NCI-H345 (cell line): ENCODE measurements at places on chromosomes 4 and X.

DNA sequence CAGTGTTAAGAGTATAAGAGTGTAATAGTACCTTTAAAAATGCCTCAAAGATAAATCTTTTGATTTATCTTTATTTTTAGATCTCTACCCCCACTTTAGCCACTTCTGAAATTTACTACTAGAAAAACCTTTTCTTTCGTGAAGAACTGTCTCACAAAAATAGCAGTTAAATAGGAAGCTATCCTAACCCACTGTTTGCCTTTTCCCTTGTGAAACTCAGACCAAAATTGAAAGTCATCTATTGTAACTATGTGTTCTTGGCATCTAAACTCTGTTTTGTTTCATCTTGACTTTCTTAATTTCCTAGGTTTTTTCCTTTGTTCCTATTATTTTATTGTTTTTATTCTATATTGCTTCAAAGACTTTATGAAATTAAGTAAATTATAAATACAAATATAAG, 7.8 kb upstream of the TMEM144 start:
- DNase-seq, result no peak

DNA sequence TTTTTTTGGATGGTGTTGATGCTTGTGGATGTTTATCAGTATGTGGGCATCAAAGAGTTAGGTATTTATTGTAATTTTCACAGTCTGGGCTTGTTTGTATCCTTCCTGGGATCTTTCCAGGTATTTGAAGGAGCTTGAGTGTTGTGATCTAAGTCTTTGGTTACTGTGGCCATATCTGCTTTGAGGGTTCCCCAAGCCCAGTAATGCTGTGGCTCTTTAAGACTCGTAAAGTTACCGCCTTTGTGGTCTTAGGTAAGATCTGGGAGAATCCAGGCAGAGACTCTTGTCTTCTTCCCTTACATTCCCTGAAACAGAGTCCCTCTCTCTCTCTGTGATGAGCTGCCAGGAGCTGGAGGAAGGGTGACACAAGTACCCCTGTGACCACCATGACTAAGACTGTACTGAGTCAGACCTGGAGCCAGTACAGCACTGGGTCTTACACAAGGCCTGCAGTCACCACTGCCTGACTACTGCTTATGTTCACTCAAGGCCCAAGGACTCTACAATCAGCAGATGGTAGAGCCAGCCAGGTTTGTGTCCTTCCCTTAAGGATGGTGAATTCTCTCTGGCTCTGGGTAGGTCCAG, 62.2 kb downstream of the FMR1NB start:
- no peak for DNase-seq

DNA sequence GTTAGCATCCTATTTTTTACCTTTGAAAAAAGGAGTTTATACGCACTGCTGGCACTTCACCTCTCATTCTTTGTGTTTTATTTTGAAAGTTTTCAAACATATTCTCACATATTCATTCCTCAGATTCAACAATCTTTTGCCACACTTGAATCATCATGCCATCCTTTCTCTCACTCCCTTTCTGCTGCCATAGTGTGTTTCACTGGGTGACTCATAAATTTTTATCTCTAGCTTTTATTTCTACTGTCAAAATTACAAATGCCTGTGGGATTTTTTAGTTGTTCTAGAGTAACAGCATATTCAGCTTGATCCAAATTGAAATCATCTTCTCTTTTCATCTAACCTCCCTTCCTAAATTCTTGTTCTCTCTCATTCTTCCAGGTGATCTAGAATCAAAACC, 28.0 kb downstream of the MFSD8 start:
- DNase-seq, result no peak

- DNase-seq, result no peak
Observed at GRCh38 chrX:65608026-65608425, 59.4 kb upstream of the MSN start.

DNA sequence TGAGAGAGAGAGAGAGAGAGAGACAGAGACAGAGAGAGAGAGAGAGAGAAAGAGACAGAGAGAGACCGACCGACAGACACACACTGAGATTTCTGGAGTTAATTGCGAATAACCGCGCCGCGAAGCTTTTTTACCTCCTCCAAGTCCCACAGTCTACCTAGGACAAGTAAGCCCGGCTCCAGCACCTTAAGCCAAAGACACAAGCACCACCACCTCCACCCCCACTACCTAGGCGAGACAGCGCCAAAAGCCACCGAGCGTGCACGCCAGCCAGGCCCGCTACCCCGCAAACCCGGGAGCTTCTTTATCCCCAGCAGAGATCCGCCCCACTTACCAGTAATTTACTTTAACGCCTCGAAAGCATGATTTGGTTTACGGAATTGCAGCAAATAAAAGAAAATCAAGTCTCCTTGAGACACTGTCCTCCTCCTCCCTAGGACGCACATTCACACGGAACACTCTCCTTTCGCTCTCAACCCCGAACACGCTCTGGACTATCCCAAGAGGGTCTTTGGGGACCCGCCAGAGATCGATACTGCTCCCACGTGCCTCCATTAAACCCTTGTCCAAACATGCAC, 649.6 kb upstream of the DIPK2B start:
- no peak for DNase-seq

DNA sequence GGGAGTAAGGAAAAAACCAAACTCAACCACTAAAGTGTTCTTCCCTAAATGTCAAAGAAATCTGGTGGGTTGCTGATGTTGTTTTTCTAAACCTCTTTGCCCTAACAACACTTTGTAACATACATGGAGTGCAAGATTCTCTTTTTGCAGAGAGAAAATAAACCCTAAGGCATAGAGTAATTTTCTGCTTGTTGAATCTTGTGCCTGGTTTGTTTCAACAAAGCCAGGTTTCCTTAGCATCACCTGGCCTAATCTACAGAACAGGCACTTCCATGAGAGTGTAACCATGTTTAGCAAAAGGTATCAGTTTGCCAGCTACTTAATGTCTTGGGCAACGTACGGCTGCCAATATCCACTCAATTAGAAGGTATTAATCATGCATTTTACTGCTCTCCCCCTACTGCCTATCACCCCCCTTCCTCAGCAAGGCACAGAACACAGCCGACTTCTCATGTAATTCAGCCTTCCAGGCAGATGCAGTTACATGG, 219.2 kb downstream of the MAML3 start:
- DNase-seq, result peak; percentile 29

- no peak for DNase-seq
Observed at GRCh38 chr4:147823130-147823529, 91.2 kb downstream of the ARHGAP10 start.

DNA sequence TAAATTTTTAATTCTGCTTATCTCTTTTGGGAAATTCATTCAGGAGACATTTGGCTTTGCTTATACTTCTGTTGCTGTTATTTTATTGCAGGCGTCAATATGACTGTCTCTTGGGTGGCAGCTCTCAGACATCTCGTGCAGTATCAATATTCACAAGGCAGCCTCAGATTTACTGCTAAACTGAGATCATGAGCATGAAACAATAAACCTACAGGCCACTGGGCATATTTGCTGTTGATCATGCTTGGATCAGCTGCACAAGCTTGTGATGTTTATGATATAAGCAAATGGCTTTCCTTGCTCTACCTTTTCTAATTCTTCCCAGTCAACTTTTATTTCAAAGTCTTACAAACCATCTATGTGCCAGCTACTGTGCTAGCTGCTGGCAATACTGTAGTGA, 39.2 kb downstream of the TSPAN5 start:
- no peak for DNase-seq

DNA sequence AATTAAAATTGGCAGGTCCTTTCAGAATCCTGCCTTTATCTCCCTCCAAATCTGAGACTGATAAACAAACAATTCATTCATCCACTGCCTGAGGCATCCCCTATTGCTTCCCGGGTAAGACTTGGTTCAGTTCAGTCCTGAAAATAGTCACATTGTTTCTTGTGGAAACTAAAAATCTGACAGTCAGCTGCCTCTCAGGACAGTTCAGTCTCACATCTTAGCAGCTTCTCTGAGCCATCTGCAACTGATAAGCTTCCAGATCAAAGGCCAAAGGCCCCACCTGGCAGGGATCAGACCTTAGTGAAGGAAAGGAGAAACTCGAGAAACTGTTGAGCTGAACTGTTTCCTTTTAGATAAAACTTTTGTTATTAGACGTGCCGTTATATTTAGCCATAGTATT, 264.5 kb downstream of the IL15 start:
- no peak for DNase-seq

DNA sequence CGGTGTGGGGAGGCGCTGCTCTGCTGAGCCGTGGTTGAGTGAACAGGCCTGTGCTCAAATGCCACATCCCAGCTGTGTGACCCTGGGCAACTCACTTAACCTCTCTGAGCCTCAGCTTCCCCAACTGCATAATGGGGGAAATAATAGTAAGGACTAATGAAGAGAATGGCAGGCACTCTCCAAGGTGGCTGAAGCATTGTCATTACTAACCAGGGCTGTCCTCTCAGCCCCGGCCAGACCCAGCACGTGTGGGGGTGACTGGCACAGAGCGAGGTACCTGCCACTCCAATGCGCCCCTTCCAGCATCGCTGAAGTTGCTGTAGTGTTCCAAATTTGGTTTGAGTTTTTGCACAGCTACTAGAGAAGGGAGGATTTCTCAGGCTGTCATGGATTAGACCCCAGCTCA, 80.0 kb downstream of the ABLIM2 start:
- DNase-seq, result no peak

DNA sequence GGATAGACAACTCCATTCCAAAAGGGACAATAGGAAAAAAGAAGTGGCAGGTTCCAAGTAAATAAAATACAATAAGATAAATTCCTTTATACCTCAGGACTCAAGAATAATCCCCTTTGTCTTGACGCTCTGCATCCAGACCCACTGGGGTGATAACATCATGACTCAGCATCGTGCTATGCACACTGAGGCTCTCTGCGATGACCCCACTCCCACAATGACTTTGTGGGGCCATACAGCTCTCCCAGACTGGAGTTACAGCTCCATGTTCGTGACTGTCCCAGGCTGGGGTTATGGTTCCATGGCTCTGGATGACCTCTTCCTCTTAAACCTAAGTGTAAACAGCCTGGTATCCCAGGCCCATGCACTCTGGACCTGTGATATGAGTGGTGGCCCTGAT, 254.5 kb upstream of the ADGRL3 start:
- no peak for DNase-seq

- DNase-seq, result no peak
Observed at GRCh38 chrX:30649859-30650258, 3.4 kb upstream of the GK start.

DNA sequence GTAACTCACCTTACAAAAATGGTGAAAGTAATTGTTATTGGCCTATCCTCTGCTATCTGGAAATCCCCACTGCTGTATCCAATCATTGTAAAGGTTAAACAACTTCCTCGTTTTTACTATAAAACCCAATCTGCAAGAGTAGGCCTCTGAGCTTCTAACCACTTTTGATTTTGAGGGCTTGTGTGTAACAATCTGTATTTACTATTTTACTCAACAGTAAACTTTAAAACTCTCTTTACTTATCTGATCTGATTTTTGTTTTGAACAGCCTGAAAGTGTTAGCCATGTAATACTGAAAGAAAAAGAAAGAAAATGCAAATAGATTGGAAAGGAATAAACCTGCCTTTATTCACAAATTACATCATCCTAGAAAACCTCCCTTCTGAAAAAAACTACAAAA, 63.1 kb downstream of the SLC10A7 start:
- DNase-seq, result no peak

DNA sequence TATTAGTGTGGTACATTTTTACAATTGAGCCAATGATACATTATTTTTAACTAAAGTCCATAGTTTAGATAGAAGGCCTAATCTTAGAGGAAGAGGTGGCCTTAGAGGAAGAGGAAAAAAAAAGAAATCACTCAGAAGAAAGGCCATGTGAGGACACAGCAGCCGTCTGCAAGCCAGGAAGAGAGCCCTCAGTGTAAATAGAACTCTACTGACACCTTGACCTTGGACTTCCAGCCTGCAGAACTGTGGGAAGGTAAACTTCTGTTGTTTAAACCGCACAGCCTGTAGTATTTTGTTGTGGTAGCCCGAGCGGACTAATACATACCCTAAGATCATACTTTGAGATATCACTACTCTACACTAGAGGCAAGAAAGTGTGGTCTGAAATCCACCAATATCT, 5.1 kb upstream of the KCNIP4 start:
- no peak for DNase-seq

DNA sequence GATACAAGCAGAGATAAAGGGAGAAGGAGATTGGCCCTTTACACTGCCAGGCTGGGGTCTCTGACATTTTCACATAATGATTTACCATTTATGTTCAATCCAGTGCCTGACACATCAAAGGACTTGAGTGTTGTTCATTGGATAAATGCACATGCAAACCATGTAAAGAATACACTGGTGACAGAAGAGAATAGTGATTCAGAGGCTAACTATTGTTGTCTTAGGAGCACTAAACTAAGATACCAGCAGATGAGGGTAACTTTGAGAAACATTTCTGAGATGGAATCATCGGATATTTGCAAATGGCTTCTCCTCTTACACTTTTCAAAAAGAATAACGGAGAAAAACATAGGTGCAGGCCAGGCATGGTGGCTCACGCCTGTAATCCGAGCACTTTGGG, 67.3 kb upstream of the HHIP start:
- DNase-seq, result no peak

DNA sequence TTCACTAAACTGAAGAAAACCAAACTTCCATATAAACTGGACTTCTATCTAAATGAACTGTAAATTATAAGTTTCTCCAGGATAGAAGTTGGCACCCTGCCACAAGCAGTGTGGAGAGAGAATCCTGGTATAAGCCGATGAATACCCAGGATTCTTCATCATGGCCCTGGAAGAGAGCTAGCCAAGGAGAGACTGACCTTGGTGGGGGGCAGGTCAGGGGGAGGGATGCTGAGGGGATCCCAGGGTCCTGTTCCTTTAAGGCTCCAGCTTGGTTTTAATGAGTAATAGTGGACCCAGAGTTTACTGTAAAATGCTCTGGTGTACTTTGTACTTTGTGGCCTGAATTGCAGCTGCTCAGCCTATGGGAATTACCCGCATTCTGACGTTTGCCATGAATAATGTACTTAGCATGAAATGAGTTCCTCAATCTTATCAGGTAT, 16.9 kb downstream of the RASSF6 start:
- no peak for DNase-seq

- DNase-seq, result no peak
Observed at GRCh38 chrX:110003167-110004156, 548 bp downstream of the TMEM164 start.

GRCh38 chr4:174009686-174010451, 273.6 kb downstream of the FBXO8 start:
- DNase-seq, result no peak

- no peak for DNase-seq
Observed at GRCh38 chr4:14178421-14178820, 550.9 kb upstream of the BOD1L1 start.

GRCh38 chr4:80202190-80202711, 4.9 kb downstream of the PRDM8 start:
- DNase-seq, result no peak

GRCh38 chr4:166252487-166253402, 379.7 kb downstream of the TLL1 start:
- DNase-seq, result peak; percentile 0

GRCh38 chr4:131001371-131001770, 1905.4 kb downstream of the C4orf33 start:
- no peak for DNase-seq

- no peak for DNase-seq
Observed at GRCh38 chrX:20452487-20452886, 185.8 kb upstream of the RPS6KA3 start.
